Lower lobe of right lung (tissue), 2 donors: ENCODE measurements at places on chromosomes 5 and 9. TPM values are rescaled to one million over a fixed set of nuclear protein-coding genes. Genes with fewer than 3 reads are reported as not detected.

GRCh38 chr9:21295992-21296391 is 9.1 kb downstream of the IFNA5 start:
- no peaks in the 10 kb centered on the region for H3K36me3 ChIP-seq
- H3K4me3 ChIP-seq, result no peak overlapping the region
- no peak overlapping the region for H3K27ac ChIP-seq
- no peak for DNase-seq
- no peaks in the 10 kb centered on the region for H3K27me3 ChIP-seq

DNA sequence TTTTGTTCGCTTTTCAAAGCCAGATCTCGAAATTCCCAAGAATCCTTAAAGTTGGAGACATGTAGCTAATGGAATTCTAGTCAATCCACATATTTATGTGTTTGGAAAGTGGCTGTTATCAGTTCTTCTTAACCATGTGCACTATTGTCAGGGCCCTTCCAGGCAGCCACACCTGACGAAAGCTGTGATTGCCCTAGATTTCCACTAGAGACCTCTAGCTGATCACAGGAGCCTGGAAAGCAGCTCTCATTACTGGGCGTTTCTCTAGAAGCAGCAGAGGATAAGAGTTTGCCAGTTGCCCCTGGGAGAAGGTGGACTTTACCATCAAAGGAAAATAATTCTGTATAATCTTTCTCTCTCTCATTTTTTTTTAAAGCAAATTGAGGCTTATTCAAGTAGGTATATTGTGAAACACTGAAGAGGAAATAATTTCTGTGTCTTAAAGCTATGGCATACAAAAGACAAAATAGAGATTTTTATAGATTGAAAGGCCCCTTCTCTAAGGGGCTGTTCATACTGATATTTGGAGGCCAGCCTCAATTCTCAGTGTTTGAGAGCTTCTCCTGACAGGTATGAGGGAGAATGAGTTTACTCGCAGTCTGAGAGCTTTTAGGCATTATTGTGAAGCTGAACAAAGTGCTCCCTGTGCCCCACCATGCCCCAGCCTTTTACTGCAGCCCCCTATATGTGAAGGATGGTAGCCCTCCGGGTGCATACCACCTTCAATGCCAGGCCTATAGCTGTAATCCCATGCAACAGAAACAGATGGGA is 405.4 kb upstream of the ACTBL2 start:
- no peak overlapping the region for H3K27ac ChIP-seq
- no peak for DNase-seq
- H3K4me1 ChIP-seq, result no peaks in the 10 kb centered on the region

DNA sequence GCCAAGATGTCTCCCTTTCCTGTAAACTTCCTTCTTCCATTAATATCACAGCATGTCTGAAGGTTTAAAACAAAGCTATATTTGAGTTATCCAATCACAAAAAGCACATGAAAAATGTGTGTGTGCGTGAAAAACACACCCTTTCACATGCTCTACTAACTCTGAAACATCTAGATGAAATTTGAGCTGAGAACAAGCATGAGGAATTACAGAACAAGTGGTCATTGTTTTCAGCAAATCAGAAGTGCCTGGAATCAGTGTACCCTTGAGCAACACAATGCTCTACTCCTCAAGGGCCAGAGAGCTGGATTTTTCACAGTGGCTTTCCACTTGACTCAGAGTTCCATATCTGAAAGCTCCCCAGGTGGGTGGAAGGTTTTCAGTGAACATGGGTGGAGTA is 255.9 kb downstream of the PSAT1 start:
- no peaks in the 10 kb centered on the region for H3K4me1 ChIP-seq
- H3K36me3 ChIP-seq, result no peaks in the 10 kb centered on the region
- no peak overlapping the region for H3K27ac ChIP-seq
- DNase-seq, result no peak
- H3K4me3 ChIP-seq, result no peak overlapping the region

GRCh38 chr9:13020146-13021040 is 245.6 kb downstream of the LURAP1L start:
- no peaks in the 10 kb centered on the region for H3K4me1 ChIP-seq
- no peak for DNase-seq
- H3K4me3 ChIP-seq, result no peak overlapping the region
- H3K27me3 ChIP-seq, result no peaks in the 10 kb centered on the region
- no peaks in the 10 kb centered on the region for H3K36me3 ChIP-seq

DNA sequence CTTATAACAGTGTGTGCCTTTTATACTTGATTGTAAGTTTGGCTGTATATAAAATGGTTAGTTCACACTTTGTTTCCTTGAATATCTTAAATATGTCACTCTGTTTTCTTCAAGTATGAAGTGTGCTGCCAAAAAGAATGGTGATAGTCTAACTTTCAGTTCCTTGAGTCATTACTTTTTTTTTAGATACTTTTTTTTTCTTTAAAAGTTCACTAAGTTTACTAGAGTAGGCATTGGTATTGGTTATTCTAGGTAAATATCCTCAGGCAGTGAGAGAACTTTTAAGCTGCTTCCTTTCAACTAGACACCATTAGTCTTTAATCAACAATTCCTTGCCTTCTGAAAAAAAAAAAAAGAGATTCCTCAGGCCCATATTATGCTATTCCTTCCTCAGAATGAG is 41.9 kb downstream of the SPEF2 start:
- H3K36me3 ChIP-seq, result no peaks in the 10 kb centered on the region
- no peak for DNase-seq
- no peak overlapping the region for H3K27ac ChIP-seq
- no peaks in the 10 kb centered on the region for H3K4me1 ChIP-seq

DNA sequence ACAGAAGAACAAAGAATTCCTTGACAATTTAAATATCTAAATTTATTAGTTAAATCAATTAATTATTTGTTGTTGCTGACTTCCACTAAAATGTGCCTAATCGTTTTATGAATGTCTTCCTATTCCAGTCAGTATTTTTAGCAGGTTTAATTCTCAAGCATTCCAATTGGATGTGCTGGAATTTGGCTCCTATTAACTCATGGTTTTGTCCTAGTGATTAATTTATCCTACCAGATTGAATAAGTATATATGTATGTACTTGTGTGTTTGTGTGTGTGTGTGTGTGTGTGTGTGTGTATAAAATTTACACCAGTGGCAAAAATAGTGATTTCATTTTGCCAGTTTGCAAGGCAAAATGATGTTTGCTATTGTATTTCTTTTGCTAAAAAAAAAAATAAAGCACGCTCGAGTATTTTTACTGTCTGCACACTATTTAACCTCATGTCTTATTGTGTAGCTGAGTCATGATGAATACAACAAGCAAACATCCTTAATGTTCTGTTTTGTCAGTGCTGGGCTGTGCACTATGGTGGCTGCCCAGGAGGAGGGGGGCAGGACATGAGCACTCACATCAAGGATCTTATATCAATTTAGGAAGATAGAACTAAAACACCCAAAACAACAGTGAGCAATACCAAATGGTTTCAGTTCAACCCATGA is 375.5 kb downstream of the PDE4D start:
- no peaks in the 10 kb centered on the region for H3K27me3 ChIP-seq
- no peaks in the 10 kb centered on the region for H3K36me3 ChIP-seq
- DNase-seq, result no peak
- H3K4me3 ChIP-seq, result no peak overlapping the region
- no peak overlapping the region for H3K27ac ChIP-seq
- H3K4me1 ChIP-seq, result no peaks in the 10 kb centered on the region

DNA sequence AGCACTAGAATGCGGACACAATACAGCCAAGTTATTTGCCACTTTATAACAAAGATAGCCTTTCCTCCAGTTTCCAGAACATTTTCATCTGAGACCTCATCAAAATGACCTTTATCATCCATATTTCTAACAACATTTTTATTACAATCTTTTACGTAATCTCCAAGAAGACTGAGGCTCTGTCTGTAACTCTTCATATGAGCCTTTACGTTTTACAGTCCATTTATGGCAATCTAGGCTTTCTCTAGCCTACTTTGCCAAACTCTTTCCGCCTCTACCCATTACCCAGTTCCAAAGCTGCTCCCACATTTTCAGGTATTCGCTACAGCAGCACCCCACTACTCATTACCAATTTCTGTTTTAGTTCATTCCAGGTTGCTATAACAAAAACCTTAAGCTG is 8.2 kb upstream of the SEMA5A start:
- no peak overlapping the region for H3K27ac ChIP-seq
- no peaks in the 10 kb centered on the region for H3K27me3 ChIP-seq
- no peak for DNase-seq
- H3K4me1 ChIP-seq, result no peaks in the 10 kb centered on the region
- peaks cover 23% of the 10 kb centered on the region for H3K36me3 ChIP-seq

DNA sequence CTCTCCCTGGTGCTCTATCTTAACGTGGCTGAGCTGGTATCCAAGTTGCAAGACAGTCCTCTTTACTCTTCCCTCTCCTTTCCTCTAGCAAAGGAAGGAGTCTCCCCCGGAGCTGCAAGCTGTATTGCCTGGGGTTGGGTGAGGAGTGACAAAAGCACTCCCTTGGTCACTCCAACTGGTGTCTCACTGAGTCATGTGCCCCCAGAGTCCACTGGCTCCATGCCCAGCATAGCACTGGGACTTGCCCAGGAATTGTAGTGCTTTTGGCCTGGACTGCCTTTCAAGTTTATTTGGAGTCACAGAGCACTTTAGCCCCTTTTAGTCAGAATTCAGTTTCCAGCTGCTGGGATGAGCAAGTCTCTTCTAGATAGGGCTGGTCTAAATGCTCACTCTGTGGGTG is 82.6 kb upstream of the FST start:
- H3K4me3 ChIP-seq, result no peak overlapping the region
- H3K27me3 ChIP-seq, result no peaks in the 10 kb centered on the region
- H3K36me3 ChIP-seq, result no peaks in the 10 kb centered on the region
- H3K4me1 ChIP-seq, result no peaks in the 10 kb centered on the region

DNA sequence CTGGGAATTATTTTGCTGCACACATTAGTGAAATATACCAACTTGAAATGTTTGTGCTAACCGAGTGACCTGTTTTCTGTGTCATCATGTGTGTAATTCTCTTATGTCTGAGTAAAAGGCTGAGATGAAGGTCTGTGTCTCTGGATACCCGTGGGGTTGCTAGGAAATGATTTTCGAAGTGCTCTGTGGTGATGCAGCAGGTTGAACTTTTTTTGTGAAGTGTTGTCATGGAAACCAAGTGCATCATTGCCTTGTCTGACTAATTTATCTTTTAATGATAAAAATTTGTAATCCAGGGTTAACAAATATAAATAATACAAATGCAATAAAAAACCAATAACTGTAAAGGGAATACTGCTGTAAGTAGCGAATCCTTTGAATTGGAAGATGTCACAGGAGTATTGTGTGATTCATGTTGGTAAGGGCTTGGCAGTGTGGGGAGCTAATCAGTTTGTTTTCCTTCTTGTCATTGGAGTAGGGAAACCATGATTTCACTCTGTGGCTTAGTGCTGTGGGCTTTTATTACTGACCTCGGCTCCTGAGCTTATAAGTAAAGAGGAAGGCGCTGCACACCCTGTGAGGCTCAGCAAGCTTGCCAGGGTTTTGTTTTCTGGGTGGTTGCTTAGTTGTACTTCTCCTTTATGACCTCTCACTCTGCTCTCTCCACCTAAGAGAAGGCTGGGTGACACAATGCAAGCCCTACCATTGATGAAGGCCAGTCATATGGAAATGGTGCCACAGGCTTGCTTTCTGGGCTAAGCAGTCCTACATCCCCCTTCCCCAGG is 22.3 kb downstream of the PDE8B start:
- no peak overlapping the region for H3K4me3 ChIP-seq
- H3K36me3 ChIP-seq, result no peaks in the 10 kb centered on the region
- no peaks in the 10 kb centered on the region for H3K27me3 ChIP-seq
- DNase-seq, result peak; percentile 63

GRCh38 chr9:27626244-27627187 is 53.2 kb upstream of the C9orf72 start:
- H3K36me3 ChIP-seq, result no peaks in the 10 kb centered on the region
- no peak overlapping the region for H3K4me3 ChIP-seq
- no peaks in the 10 kb centered on the region for H3K27me3 ChIP-seq
- no peaks in the 10 kb centered on the region for H3K4me1 ChIP-seq

The DDX4 gene
- total RNA-seq, result not detected

The SLC6A7 gene
- total RNA-seq, result not detected
